Peyer's patch (tissue), 4 donors: ENCODE measurements at places on chromosomes 6 and 20. TPM values are rescaled to one million over a fixed set of nuclear protein-coding genes. Genes with fewer than 3 reads are reported as not detected.

MAP7 gene
- total RNA-seq: 16.5 TPM

NPEPL1 gene
- total RNA-seq: 52.5 TPM

- H3K4me1 ChIP-seq: no peaks in the 10 kb centered on the region
- H3K36me3 ChIP-seq: no peaks in the 10 kb centered on the region
- no peaks in the 10 kb centered on the region for H3K27me3 ChIP-seq
- DNase-seq: no peak
- H3K4me3 ChIP-seq: no peak overlapping the region
Measured at GRCh38 chr6:150252714-150253444, 110.0 kb downstream of the PPP1R14C start.

- no peaks in the 10 kb centered on the region for H3K4me1 ChIP-seq
- no peak for DNase-seq
- H3K36me3 ChIP-seq: no peaks in the 10 kb centered on the region
- no peaks in the 10 kb centered on the region for H3K27me3 ChIP-seq
Measured at GRCh38 chr20:46965477-46965876, 70.8 kb downstream of the EYA2 start.

DNA sequence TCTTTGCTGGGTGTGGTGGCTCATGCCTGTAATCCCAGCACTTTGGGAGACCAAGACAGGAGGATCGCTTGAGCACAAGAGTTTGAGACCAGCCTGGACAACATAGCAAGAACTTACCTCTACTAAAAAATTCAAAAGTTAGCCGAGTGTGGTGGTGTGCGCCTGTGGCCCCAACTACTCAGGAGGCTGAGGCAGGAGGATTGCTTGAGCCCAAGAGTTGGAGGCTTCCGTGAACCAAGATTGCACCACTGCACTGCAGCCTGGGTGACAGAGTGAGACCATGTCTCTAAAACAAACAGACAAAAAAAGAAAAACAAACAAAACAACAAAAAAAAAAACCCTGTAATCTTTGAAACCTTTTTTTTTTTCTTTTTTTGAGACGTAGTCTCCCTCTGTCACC lies 67.5 kb downstream of the CAP2 start:
- no peaks in the 10 kb centered on the region for H3K36me3 ChIP-seq
- no peaks in the 10 kb centered on the region for H3K27me3 ChIP-seq
- no peak overlapping the region for H3K27ac ChIP-seq
- no peak for DNase-seq
- H3K4me1 ChIP-seq: no peaks in the 10 kb centered on the region

DNA sequence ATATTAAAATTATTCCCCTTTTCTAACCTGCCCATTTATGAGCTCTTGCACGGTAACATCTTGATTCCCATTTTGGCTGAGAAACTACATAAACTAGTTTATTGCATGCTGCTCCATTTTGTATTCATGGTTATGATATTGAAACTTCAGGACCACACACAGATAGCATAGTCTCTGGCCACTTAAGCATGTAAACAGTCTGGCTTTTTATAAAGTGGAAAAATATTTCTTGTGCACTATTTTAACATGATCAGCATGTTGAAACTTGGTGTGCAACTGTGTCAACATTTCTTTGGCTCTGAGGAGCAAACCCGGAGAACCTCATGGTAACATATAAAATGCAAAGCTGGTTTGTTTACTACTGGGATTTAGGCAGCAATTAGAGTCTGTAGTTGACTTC lies 70.7 kb downstream of the SLX4IP start:
- H3K4me1 ChIP-seq: no peaks in the 10 kb centered on the region
- no peak for DNase-seq
- H3K27ac ChIP-seq: no peak overlapping the region
- no peaks in the 10 kb centered on the region for H3K36me3 ChIP-seq
